ENCODE measurements at places on chromosomes 1 and 21. TPM values are rescaled to one million over a fixed set of nuclear protein-coding genes. Genes with fewer than 3 reads are reported as not detected.
A peak's percentile ranks its signal among the peaks of the same experiment; 100 is the strongest.

- DNase-seq, result no peak
Observed at GRCh38 chr21:43618940-43619339, 40.3 kb downstream of the HSF2BP start.

DNA sequence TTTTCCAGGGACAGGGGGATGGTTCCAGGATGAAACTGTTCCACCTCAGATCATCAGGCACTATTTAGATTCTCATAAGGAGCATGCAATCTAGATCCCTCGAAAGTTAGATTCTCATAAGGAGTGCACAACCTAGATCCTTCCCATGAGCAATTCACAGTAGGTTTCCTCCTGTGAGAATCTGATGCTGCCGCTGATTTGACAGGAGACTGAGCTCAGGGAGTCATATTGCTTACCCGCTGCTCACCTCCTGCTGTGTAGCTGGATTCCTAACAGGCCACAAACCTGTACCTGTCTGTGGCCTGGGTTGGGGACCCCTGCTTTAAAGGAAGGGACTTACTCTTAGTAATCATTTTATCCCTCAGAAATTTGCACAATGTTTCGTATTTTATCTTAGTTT lies 9.3 kb downstream of the CTH start:
- no peak for DNase-seq

FALEC gene
- total RNA-seq, result 0.66 TPM

- DNase-seq, result no peak
Observed at GRCh38 chr1:74427681-74428080, 84.7 kb downstream of the LRRC53 start.

PTPN14 gene
- 4.0 TPM for total RNA-seq

- DNase-seq, result no peak
Observed at GRCh38 chr1:87146538-87146937, 182.1 kb upstream of the LMO4 start.

DNA sequence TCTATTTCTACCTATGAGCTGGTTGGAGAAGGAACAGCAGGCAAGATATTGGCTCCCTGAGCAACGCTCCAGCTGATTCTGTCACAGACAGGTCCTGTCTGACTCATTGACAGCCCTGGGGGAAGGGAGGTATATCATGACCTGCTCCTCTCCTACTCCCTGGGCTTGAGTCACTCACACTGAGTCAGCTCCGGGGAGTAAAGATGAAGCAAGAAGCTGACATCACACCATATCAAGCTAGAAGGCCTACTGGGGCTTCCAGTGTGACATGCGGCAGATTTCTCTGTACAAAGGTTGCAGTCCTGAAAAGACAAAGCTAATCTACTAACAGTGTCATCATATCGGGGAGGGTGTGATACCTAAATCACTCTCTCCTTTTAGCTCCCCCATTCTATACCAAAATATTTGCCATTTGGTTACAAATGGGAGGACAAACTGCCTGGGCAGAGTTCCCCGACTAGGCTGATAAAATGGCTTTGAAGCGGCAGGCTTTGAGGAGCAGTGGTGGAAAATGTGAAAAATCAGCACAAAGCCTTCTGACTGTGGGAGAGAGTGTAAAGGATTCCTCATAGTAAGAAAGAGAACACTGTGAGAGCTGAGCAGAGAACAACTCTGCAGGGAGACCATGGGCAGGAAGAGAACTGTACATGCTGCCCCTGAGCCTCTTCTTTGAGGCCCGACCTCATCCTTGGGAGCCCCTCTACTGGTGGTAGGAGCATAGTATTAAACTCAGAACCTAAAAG lies 15.5 kb downstream of the PI4KB start:
- peak; percentile 78 for DNase-seq

RGS13 gene
- not detected for total RNA-seq

PLA2G2D gene
- not detected for total RNA-seq

DNA sequence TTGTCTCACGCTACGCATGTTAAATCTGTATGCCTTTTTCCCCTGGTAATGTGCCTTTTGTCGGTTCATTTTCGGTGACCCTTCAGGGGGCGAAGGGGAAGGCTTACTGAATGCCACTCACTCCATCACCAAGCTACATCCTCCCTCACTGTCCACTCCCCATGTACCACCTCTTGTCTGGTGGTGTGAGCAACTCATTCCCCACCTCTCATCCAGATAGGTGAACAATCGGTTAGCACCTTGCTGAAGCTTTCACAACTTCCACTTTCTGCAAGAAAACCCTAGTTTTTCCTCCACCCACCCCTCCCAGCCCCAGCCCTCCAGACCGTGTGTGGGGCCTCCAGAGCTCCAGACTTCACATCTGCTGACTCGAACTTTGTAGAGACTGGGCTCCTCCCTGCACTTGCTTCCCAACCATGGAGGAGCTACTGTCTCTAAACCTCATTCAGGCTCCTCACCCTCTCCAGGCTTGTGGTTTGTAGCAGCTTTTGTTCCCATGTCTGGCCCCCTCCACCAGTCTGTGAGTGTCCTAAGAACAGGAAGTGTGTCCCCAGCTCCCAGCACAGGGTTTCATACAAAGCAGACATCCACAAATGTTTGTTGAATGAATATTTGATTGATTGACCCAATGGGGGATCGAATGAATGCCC lies 48.4 kb upstream of the RUNX3 start:
- DNase-seq, result no peak

DRAXIN gene
- total RNA-seq, result 0.04 TPM

LCE2B gene
- not detected for total RNA-seq

GRCh38 chr1:198328458-198329032 lies 171.7 kb downstream of the NEK7 start:
- DNase-seq, result no peak

DNA sequence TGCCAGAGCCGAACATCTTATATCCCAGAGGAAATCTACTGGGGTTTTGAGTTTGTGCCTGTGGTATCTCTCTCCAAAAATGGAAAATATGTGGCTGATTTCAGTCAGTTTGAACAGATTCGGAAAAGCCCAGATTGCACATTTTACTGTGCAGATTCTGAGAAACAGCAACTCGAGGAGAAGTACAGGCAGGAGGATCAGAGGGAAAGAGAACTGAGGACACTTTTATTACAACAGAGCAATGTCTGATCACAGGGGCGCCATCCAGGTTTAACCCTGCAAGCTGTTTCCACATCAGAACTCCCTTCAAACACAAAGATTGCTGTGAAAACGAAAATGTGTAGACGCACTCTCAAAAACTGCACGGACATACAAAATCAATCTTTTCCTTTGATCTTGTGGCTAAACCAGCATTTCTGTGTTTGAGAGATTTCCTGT lies 43.4 kb downstream of the KCNJ15 start:
- no peak for DNase-seq

FLG2 gene
- total RNA-seq, result not detected

HSD11B1 gene
- 0.75 TPM for total RNA-seq

DNA sequence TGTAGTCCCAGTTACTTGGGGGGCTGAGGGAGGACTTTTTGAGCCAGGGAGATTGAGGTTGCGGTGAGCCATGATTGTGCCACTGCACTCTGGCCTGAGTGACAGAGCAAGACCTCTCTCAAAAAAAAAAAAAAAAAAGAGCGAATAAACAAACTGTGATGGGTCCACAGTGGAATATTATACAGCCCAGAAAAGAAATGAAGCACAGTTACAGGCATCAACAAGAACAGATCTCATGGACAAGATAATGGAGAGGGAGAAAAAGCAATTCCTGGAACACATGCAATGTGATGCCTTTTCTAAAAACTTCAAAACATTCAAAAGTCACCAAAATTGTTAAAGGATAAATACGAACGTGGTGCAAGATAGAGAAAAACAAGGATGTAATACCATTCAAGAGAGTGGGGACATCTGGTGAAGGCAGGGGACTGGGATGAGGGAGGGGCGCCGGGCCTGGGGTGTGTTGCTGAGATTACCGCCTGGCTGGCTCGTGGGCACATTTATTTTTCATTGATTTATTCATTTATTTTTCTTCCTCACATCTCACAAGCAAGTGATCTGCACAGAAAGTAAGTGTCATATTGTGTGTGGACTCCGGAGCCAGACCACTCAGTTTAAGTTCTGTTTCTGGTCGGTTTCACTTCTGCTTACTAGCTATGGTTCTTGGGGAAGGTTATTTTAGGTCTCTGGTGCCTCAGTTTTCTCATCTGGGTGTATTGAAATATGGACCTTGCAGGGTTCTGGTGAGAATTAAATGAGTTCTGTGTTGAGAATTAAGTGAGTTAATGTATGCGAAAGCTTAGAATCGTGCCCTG lies 30.1 kb downstream of the ABCG1 start:
- DNase-seq, result no peak

NUDT4B gene
- not detected for total RNA-seq

DNA sequence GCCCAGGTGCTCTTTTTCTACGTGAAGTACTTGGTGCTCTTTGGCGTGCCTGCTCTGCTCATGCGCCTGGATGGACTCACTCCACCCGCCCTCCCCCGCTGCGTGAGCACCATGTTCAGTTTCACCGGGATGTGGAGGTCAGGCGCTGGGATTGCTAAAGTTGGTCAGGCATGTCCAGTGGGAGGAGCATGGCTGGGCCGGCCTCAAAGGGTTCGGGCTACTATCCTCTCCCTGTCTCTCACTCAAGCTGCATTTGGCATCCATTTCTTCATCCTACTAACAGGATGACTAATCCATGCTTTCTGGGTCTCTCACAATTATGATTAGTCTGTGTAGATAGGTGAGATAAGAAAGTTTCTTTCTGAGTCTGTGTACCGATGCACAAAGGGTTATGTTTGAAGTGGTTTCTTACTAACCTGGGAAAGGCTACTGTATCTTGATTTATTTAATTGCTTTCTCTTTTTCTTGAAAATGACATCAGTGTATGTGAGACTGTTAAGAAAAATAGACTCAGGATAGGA lies 135.9 kb downstream of the HHAT start:
- DNase-seq, result no peak

TMEM200B gene
- total RNA-seq, result 4.0 TPM

KRTAP19-1 gene
- not detected for total RNA-seq

TNFRSF9 gene
- total RNA-seq, result 10.8 TPM

DNA sequence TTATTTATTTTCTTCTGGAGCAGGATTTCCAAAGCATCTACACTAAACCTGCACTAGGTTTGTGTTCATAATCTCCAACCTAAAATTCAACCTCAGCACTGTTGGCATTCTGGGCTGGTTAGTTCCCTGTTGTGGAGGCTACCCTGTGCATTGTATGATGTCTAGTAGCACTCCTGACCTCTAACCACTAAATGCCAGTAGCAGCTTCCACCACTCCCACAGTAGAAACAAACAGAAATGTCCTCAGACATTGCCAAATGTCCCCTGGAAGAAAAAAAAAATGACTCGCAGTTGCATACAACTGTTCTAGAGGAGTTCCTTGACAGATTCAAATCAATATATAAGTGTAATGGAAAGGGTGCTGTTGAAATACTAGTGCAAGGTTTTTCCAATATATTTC lies 18.9 kb downstream of the GRIK1 start:
- DNase-seq, result no peak

GRCh38 chr1:36093929-36094328 lies 5.2 kb downstream of the ADPRS start:
- DNase-seq, result no peak

GRCh38 chr1:16125483-16125882 lies 30.4 kb downstream of the EPHA2 start:
- no peak for DNase-seq

PRDM16 gene
- total RNA-seq, result not detected

IL20 gene
- total RNA-seq, result not detected

GRCh38 chr1:43334453-43335205 lies 3.0 kb upstream of the MPL start:
- DNase-seq, result no peak

C1orf185 gene
- total RNA-seq, result not detected
